ENCODE measurements at places on chromosomes 3 and 15.

- no peak for DNase-seq
Observed at GRCh38 chr15:26378304-26378703, 394.6 kb downstream of the GABRB3 start.

DNA sequence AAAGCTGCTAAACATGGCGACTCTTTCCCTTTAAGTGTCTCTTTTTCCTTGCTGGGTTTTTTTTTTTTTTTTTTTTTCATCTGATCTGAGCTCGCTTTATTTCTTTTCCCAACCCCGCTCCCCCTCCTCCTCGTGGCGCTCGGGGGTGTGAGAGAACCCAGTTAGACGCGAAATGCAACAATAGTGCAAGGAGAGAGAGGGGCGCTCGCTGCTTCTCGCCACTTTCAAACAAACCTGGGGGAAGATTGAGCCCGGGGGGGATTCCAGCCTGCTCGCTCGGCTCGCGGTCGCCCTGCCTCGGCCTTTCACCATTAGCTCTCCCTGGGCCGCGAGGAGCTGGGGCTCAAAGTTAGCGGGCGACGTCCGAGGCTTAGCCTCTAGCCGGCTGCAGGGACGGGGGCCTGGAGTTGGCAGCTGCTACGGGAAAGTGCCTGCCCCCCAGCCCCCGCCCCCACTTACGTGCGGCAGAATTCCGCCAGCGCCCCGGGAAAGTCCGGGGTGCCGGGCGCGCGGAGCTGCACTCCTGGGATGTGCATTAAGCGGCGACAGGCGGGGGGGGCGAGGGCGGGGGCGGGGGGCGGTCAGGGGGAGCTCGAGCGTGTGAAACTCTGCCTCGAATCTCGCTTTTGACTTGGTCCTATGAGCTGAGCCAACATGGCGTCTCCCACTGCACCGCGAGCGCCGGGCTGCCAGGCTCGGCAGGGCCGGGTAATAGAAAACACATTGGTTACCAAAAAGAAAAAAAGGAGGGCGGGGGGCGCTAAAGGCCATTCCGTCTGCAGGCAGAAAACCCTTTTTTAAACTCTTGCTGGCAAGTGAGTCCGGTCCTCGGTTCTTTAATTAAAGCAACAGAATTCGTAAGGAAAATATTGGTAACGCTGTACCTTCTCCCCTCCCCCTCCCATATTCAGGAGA is 10.4 kb downstream of the NR2F2 start:
- no peak for DNase-seq

- no peak for DNase-seq
Observed at GRCh38 chr3:68855620-68856019, 76.7 kb downstream of the TAFA4 start.

DNA sequence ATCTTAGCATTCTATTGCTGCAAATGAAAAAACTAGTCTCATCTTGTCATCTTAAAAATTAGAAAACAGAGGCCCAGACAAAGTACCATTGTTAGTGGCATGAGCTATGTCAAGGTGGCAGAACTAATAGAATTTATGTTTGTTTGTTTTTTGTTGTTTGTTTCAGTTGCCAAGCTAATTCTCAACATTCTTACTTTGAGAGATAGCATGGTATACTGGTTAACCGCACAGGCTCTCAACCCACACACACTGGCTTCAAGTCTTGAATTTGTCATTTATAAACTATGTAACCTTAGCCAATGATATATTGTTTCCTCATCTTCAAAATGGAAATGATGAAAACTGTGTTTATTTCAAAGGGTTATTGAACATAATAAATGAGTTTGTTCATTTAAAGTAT is 367.6 kb upstream of the PLSCR5 start:
- DNase-seq = no peak

DNA sequence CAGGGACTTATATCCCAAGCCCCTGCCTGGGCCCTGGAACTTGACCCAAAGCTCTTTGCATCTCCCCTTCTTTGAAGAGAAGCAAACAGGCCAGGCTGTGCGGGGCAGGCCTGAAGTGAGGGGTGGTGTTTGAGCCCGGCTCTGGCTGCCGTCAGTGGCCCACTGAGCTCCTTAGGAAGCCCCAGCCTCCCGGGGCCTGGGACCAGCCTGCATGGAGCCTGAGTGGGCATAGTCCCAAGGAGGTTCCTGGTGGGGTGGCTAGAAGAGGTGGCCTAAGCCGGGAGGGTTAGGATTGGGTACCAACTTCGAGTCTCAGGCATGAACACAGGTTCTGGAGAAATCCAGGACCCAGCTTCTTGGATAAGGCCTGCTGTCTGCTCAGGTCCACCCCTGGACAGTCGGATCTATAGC is 6.4 kb downstream of the TMIE start:
- DNase-seq = no peak

GRCh38 chr3:45113625-45114050 is 32.5 kb downstream of the CDCP1 start:
- no peak for DNase-seq

GRCh38 chr3:151391720-151392119 is 7.2 kb upstream of the P2RY12 start:
- no peak for DNase-seq

- no peak for DNase-seq
Observed at GRCh38 chr3:31579828-31580227, 47.1 kb downstream of the STT3B start.

DNA sequence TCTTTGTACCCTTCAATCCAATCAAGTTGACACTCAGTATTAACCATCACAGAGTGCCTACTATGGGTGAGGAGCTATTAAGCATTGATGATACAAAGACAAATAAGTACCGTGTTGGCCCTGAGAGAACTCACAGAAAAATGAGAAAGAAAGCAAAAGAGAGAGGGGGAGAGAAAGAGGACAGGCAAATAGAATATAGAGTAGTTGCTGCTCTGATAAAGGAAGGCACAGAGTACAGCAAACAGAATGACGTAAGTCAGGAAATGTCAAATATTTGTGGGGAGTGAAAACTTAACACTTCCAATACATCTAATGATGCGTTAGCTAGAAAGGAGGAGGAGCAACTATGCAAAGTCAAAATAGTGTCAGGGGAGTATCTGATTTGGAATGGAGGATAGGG is 320.6 kb upstream of the KCNH8 start:
- DNase-seq = no peak

DNA sequence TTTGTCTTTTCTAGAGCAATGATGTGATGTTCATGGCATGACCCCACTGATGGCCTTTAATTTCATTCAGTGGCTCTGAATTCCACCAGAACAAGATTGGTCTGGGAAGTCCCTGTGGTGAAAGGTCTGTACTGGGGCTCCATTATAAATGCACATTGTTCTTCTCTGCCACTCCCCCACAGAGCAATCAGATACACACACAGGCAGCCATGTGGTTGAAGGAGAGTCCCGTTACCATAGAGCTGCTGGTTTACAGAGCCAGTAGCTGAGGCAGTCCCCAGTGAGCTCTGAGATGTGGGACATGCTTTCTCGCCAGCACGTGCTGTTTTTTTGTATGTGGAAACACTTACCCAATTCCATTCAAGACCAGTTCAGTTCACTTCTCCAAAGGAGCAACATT is 172.7 kb upstream of the TRIM42 start:
- no peak for DNase-seq

- no peak for DNase-seq
Observed at GRCh38 chr3:120615847-120616609, 19.9 kb downstream of the NDUFB4 start.

GRCh38 chr3:127366383-127366782 is 78.5 kb upstream of the PRR20G start:
- DNase-seq = no peak

- no peak for DNase-seq
Observed at GRCh38 chr3:171731691-171732090, 78.6 kb downstream of the PLD1 start.

DNA sequence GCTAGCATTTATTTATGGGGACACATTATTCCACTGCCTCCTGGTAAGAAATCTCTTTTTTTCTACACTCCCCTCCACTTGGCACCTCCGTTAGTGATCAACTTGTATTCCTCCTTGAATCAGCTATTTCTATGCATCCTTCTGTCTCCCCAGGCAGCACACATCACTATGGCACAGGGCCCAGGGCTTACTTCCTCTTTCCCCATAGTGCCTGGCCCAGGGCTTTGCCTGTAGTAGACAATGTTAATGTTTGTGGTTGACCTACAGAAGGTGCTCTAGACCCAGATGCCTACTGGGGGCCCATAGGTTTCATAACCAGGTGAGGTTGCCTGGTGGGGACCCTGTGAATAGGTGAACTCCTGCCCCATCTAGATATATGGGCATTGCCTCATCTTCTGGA is 44.9 kb downstream of the EPHB1 start:
- DNase-seq = no peak

GRCh38 chr3:97232393-97233034 is 418.1 kb downstream of the EPHA6 start:
- DNase-seq = no peak

DNA sequence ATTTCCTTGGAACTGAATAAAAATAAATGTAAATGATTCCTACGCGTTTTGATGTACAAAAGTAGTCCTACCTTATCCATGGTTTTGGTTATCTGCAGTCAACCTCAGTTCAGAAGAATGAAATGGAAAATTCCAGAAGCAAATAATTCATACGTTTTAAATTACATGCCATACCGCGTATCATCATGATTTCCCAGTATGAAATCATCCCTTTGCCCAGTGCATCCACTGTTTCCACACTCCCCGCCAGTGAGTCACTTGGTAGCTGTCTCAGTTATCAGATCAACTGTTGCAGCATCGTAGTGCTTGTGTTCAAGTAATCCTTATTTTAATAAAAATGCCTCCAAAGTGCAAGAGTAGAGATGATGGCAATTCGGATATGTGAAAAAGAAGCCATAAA is 9.1 kb upstream of the MFSD1 start:
- DNase-seq = no peak

DNA sequence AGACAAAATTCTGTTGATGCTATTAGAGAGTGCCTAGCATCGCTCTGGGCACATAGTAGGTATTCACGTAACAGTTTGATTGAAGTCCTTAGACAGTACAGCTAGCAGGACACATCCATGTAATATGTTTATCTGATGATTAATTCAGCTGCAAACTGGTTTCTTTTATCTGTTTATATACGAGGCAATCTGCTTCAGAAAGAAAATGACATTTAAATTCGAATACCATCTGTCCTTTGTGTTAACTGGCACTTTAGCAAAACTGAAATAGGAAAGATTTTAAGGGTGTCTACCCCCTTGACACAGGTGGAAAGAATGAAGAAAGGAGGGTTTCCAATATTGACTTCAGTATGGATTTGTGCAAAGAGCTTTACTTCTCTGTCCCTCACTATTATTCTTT is 192.5 kb downstream of the MFSD1 start:
- no peak for DNase-seq

- DNase-seq = no peak
Observed at GRCh38 chr15:77048135-77048876, 22.6 kb downstream of the TSPAN3 start.

GRCh38 chr3:152531717-152532116 is 263.0 kb downstream of the MBNL1 start:
- DNase-seq = no peak

DNA sequence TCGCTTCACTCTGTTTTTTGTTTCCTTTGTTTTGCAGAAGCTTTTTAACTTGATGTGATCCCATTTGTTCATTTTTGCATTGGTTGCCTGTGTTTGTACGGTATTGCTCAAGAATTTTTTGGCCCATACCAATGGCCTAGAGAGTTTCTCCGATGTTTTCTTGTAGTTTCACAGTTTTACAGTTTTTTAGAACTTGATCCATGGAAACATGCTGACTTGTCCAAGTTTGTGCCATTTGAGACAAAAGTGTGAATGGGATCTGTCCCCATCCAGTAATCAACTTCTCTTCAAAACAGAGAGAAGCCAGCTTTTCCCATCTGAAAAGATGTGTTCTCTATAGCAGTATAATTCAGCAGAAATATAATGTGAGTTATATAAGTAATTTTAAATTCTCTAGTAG is 266.5 kb upstream of the LRTM1 start:
- no peak for DNase-seq

DNA sequence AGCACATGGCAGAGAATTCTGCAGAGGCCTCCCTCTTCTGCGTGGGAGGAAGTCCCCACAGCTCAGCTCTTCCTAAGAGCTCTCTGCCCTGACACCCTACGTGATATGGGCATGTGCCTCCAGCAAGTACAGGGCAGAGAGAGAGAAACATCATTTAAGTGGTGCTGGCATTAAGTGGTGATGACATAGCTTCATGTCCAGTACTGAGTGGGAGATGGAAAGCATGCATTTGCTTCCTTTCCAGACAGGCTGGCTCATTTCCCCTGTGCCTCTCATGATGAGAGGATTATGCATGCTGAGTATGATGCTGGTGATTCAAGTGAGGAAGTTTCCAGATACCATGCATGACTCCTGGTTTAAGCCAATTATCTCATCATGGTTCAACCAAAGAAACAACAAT is 26.9 kb downstream of the BFSP2 start:
- DNase-seq = no peak

DNA sequence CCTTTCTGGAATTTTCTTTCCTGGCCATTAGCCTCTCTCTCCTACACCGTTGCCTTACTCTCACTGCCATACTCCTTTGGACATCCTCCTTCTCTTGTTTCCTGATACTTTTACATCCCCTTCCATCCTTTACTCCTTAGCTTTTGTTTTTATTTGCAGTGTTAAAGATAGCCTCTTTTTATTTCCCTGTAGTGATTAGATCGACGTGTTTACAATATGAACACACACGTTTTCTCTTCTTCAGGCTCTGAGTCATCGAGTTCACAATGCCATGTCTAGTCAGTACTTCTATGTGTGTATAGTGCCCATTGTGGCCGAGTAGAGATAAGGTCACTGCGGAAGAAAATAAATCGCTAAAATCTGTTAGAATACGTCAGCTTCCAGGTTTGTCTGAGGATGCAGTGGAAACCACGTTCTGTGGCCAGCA is 208.5 kb downstream of the LPP start:
- DNase-seq = no peak

GRCh38 chr3:183074261-183074660 is 25.0 kb downstream of the MCCC1 start:
- no peak for DNase-seq

- DNase-seq = peak; percentile 58
Observed at GRCh38 chr15:77496715-77497109, 76.0 kb downstream of the HMG20A start.

GRCh38 chr3:39541442-39541841 is 74.0 kb downstream of the MOBP start:
- no peak for DNase-seq

DNA sequence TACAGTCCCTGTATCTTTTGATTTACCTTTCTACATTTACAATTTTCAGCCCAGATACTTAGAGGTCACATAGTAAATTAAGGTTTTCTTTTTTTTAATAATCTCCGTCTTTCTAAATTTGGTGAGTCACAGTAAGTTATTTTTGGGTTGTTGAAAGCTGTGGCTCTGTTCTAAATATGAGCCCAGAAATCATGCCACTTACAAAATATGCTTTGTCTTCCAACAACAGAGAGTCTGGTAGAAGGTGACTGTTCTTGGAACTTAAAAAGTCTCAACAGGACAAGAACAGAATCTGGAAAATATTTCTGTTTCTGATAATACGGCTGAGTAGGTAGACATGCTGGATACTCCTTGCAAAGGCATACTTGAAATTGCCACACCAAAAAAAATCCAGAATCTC is 16.0 kb downstream of the GOLGA8S start:
- DNase-seq = no peak

- DNase-seq = no peak
Observed at GRCh38 chr3:117226932-117227331, 517.4 kb downstream of the TUSC7 start.

GRCh38 chr3:49867871-49868321 is 1.8 kb downstream of the CAMKV start:
- DNase-seq = no peak

GRCh38 chr3:123357275-123357674 is 91.6 kb downstream of the ADCY5 start:
- no peak for DNase-seq

Data from stimulated activated CD4-positive, alpha-beta T cell treated with anti-CD3 and anti-CD28 coated beads, Interleukin-1b, Interleukin-23, amount 100 ng/mL, for 1 hour (primary cell).